ENCODE measurements at places on chromosomes 12 and 14.

GRCh38 chr12:62263232-62263631 is 3.0 kb downstream of the USP15 start:
- no peak for DNase-seq

DNA sequence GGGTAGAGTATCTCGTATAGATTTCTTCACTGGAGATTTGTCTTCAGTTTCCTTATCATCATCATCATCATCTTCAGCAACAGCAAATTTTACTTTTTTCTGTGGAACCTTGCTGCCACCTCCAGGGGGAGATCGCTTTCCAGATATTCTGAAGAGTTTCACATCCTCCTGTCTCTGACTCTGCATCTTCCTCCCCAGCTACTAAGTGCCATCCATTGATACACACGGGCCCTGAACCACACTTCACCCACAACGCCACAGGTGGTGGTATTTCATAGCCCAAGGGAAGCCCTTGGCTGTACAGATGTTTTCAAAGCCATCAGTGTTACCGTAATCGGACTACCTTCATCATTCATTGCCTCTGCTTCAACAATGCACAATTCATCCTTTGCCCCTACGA is 82.2 kb downstream of the PPP2R5C start:
- peak; percentile 79 for DNase-seq

GRCh38 chr12:130351326-130351725 is 13.6 kb downstream of the PIWIL1 start:
- no peak for DNase-seq

- DNase-seq, result peak; percentile 41
Observed at GRCh38 chr12:132481771-132482745, 7.9 kb upstream of the FBRSL1 start.

GRCh38 chr12:7835766-7836165 is 36.9 kb downstream of the SLC2A14 start:
- no peak for DNase-seq

DNA sequence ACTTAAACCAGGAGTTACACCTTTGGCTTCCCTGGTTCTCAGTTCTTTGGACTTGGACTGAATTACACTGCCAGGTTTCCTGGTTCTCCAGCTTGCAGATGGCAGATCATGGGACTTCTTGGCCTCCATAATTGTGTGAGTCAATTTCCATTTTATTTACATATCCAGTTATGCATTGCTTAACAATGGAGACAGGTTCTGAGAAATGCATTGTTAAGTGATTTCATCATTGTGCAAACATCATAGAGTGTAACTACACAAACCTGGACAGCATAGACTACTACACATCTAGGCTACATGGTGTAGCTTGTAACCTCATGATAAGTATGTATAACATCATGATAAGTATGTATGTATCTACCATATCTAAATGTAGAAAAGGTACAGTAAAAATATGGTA is 276.1 kb upstream of the BTG1 start:
- no peak for DNase-seq

DNA sequence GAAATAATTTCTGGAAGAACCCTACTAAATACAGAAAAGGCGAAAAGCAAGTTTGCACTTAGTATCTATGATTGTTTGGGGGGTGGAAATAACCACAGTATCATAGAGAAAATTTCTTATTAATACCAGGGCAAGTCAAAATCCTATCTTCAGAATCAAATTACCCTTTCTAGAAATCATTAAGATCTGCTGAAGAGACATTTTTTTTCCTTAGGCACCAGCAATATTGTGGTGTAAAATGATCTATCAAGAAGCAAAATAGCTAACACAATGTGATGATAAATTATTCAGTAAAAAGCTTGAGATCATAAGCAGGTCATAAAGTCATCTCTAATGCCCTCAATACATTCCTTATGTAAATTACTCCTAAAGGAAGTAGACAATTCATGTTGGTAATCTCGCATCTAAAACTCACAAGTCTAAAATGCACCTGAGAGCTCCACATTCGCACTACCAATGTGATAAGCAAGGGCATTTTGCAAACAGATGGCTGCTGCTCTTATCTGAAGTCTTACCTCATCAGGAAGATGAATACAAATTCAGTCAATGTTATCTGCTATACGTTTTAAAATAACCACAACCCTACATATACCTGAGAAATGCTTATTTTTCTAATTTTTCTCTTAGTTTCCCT is 14.6 kb downstream of the HEATR5A start:
- DNase-seq, result no peak

DNA sequence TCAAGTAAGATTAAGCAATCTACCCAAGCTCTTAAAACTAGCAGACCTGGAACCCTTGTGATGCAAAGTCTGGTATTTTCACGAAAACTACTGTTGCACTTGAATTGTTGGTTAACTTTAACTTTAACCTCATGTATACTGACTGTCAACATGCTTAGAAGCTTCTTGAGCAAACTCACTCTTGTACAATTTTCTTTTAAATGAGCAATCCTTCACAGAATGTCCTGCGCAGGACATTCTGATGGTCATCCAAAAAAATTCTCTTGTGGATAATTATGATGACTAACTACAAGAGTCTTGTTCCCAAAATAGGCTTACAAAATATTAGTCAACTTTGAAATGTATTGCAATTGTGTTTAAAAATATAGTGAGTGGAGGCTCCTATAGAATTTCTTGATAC is 54.0 kb upstream of the PDE3A start:
- no peak for DNase-seq

GRCh38 chr14:68076451-68076850 is 256.9 kb downstream of the RAD51B start:
- DNase-seq, result no peak

DNA sequence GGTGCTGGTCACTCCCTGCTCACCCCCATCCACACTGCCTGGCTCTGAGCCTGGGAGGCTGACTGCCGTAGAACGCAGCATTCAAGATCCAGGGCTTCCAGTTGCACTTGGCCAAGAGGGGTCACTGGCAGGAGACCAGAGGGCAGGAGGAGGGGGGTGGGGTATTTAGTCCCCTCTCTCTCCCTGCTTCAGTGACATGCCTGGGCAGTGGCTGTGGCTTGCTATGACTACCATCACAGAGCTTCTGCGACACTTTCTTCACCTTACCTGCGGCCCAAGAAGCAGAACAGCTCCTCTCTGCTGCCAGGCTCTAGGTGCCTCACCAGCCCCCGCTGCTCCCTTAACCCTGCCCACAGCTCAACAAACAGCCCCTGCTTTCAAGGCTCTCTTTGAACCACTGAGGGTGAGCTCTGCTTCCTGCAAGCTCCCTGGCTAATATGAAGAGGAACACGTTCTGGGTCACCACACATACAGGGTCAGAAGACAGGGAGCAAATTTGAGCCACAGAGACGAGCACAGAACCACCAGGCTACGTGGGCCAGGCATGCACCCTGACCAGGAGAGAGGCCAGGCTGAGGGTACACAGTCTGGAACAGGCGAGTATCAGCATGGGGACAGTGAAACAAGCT is 55.7 kb downstream of the ITPK1 start:
- DNase-seq, result no peak

DNA sequence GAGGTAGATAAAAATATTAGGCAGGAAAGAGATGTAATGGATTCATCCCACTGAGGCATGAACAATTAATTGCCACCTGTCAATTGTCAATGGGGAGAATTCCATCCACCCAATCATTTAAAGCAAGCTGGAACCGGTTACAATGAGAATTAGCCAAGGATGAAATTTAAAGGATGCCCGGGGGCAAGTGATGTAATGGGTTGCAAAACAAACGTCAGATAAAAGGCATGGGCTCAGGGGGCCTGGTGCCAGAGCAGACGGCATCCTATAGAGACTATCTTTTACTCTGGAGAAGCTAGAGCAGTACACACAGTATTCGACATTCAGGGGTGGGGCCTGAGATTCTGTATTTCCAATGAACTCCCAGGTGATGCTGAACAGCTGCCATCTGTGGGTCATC is 80.5 kb upstream of the ZFP36L1 start:
- DNase-seq, result no peak

DNA sequence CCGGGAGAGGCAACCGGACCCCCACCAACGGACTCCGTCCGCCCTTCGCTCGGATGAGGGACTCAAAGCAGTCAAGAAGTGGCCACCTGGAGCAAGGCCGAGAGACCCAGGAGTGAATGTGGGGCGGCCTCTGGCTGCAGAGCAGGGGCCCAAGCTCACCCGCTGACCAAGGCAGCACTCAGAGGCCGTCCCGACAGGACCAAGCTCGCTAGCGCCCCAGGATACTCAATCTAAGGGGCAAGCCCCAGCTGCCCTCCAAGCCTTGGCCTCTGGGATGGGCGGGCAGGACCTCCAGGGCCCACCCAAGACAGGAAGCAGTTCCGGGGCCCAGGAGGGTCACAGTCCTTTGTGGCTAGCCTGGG is 936 bp downstream of the AKT1 start:
- DNase-seq, result no peak

DNA sequence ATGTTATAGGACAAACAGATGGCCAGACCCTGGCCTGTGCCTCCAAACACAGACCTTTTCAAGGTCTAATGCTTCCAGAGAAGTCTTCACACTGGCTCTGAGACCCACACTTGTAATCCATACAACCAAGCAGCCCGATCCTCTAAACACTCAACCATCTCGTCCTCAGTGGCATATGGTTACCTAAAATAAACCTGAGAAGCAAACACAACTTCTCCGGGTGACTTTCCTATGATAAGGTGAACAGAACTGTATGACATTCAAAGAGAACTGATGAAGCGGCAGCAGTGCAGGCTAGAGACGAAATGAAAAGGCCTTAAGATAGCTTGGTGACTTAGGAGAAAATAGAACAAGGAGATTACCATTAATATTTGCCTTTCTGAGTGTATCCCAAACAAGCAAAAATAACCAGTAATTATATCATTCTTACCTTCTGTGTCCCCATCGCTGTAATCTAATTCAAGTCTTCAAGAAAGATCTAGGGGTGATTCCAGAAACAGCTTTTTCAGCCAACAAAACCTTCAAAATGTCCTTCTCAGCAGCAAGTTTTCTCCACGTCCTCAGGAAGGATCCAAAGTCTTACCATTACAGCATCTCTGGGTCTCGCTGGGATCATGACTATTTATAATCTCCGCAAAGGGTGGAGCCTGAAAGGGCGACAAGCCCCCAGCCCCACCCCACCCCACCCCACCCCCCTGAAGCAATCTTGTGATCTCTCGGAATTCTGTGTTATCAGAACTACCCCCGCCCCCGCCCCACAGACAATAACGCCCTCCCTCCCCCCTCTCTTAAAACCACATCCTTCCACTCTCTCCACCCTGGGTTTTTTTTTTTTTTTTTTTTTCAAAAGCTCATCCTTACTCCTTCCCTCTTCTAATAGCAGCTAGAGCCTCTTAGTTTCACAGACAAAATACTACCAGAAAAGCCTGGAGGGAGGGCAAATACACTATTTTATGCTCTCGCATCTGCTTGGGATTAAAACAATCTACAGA is at the start of gene SLC2A3:
Gene SLC2A3 (minus strand): TSS at position 598 of the 992 bp plus-strand sequence. CDS start 153 bp downstream, at position 445.
- peak; percentile 97 for DNase-seq

DNA sequence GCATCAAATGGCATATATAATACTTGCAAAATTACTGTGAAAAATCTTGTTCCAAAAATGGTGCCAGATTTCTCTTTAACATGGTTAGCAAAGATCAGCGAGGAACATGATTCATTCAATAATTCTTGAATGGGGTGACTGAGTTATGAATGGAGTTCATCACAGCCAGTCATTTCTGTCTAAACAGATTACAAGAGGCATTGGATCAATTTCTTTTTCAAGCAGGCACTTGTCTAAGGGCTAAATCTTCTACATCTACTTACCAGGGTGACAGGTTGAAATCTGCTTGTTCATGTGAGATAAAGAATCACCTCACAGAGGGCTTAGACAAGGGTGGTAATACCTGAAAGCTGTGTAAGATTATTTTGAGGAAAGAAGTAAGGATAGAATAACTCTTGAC is 247.7 kb downstream of the ATP23 start:
- DNase-seq, result no peak

DNA sequence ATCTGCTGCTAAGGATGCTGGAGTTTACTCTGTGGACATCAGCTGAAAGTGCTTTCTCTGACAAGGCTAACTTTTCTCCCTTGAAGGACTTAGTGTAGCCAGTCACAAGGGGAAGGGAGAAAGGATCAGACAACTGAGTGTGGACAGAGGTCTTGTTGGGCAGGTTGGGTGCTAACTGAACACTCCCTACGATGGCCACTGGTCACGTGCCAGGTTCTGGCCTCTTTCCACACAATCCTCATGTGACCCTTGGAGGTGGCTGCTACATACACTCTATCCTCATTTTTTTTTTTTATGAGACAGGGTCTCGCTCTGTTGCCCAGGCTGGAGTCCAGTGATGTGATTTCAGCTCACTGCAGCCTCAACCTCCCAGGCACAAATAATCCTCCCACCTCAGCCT is 39.7 kb downstream of the FOXN4 start:
- DNase-seq, result no peak

GRCh38 chr14:89378119-89378518 is 38.9 kb downstream of the FOXN3 start:
- DNase-seq, result no peak

- peak; percentile 38 for DNase-seq
Observed at GRCh38 chr12:96907671-96908422, 790 bp downstream of the NEDD1 start.

- no peak for DNase-seq
Observed at GRCh38 chr12:88518863-88519403, 61.3 kb downstream of the KITLG start.

DNA sequence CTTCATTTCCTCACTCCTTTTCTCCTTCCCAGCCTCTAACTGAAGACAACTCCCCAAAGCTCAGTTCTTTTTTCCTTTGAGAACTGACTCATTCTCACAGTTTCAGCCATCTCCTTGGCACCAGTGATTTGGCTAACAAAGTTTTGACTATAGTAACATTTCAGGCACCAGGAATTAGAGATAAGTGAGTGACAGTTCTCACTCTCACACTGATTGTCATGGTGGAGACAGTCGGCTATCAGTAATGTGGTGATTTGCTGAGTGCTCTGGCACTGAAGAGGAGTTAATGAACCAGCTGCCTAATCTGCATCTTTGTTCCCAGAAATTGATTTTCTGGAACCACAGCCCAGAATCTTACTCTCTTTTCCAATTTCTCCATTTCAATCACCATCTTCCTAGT is 29.5 kb downstream of the HELB start:
- DNase-seq, result no peak

GRCh38 chr12:76457010-76457409 is 102.6 kb downstream of the OSBPL8 start:
- peak; percentile 35 for DNase-seq

DNA sequence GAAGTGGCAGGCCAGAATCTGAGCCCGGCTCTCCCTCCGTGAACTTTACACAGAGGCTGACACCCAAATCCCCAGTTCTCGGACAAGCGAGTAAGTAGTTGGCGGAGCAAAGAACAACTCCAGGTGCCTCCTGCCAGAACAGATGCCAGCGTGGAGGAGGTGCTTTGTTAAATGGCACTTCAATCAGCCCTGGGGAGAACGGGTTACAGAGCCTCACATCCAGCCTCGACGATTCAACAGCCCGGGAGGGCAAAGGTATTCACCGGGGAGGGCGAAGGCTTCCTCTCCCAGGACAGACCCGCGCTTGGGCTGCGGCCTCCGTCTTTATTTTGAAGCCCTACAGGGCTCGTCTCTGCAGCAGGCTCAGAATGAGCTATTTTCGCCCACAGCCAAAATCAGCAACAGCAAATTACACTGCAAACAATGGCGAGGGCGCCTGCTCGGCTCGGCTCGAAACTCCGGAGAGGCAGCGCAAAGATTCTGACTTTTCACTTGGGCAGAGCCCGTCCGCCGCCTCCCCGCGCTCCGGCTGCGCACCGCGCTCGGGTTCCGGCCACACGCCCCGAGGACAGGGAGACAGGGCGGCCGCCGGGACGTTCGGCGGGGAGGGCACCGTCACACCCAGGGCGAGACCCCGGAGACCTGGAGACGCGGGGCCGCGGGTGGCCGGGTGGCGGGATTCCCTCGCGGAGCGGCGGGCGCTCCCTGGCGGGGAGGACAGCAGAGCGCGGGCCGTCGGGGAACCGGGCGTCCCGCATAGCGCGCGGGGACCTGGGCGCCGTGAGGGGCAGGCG is 811 bp downstream of the TMCC3 start:
- peak; percentile 33 for DNase-seq

Data from CD4-positive, alpha-beta T cell treated with Interleukin-21 for 1 hour (primary cell).